ENCODE measurements at places on chromosomes 2 and 18.

GRCh38 chr18:12377556-12378197 is 650 bp upstream of the AFG3L2 start:
- DNase-seq, result no peak

DNA sequence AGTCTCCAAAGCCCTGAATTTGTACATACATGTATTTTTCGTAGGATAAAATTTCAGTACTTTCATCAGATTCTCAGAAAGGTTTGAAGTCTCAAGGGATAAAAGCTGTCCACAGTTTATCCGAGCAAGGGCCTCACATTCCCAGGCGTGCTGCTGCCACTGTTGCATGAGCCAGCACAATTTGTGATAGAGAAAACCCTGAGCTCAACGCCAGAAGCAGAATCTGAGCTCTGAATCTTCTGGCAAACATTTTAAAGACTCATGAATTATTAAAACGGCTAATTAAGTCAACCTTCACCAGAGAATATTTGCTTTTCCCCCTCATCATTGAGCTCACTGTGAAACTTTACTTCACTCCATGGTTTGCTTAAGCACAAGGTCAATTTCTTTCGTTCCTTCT is 38.5 kb upstream of the STPG4 start:
- DNase-seq, result no peak

DNA sequence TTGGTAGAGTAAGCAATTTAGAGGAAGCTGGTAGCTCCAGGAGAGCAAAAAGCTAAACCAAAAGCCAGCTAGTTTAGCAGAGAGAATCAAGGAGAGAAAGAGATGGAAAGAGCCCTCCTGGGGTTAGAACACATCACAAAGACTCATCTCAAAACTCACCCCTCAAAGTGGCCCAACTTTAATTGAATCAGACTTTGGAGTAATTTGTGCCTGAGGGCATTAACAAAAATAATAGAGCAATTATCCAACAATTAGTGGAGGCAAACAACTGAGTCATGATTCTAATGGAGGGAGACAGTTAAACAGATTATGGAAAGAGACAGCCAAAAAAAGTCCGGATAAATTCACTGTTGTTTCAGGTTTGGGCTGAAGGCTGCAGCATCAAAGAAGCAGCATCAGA is 417.4 kb downstream of the KCNJ3 start:
- DNase-seq, result no peak

DNA sequence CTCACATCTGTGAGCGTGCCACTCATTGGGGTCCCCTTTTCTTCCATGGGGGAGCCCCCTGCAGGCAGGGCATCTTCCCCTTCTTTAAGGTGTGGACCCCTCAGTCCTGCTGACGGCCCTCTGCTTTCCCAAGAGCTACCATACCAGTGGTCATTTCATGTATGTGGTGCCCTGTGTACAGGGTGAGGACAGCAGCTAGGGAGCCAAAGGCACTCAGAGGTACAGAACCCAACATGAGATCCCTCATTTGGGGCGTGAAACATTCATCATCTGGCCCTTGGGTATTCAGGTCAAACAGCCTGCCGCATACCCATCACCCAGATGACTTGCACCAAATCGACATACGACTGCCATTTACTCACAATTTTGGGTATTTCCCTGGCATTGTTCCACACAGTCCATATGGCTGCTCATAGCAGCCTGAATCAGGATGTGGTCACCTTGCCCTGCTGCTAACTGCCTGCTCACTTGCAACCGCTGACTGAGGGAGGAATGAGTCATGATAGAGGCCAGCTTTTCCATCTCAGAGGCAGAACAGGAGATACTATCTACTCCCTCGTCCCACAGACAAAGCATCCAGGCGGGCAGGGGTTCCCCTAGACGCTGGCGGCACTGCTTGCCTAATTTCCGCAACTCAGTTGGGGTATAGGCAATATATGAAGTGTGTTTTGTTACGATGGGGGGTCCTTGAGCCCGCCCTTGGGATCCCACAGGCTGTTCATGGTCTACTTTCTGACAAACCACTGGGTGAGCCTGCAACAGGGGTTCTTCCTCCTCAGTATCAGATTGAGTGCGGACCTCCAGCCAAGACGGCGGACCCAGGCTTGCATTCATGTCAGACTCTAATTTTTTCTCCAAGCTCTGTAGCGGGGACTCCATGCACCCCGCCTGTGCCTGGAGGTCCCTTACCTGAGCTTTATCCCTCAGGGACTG is 228.6 kb downstream of the SATB2 start:
- no peak for DNase-seq

DNA sequence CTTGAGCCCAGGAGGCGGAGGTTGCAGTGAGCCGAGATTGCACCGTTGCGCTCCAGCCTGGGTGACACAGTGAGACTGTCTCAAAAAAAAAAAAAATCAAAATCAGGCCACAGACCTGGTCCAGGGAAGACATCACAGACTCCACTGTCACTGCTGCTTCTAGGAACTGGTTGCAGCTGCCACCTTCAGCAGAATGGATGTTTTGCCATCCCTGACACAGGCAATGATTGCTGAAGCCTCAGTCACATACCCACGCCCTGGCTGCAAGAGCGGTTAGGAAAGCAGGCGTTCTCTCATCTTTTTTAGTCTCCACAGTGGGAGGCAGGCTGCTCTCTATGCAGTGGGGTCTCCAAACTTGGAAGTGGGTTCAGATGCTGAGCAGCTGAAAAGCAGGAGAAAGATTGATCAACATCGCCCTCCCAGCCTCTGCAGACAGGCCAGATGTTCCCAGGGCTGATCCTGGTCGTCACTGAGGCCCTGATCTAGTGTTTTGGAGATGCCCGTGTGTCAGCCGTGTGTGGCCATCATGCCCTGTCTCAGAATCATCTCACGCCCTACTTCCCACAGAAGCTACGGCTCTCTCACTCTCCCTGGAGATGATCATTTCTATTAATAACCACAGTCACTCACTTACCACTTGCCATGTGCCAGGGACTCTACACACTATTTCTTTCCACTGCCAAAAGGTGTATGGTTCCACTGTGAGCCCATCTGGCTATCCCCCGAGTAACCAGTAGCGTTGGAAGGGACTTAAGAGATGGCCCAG is 91.8 kb downstream of the PLB1 start:
- DNase-seq, result no peak

- DNase-seq, result no peak
Observed at GRCh38 chr2:10382354-10383061, 65.6 kb downstream of the ODC1 start.

DNA sequence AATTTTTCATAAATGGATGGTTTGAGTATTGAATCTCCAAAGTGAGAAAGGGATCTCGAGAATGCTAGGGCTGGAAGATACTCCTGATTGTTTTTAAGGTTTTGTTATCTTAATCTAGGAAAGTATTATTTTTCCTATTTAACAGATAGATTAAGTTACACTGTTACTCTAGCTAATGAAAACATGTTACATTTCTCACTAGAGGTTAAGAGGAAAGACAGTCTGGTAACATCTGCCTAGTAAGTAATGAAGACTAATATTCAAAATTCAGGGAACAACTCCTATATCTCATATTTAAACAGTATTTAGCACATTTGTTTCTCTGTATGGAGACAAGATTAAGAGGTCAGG is 2.0 kb downstream of the GALNT3 start:
- DNase-seq, result no peak

- no peak for DNase-seq
Observed at GRCh38 chr2:26900831-26901321, 52.9 kb downstream of the DPYSL5 start.

- DNase-seq, result no peak
Observed at GRCh38 chr2:169300636-169301530, 61.5 kb downstream of the LRP2 start.

DNA sequence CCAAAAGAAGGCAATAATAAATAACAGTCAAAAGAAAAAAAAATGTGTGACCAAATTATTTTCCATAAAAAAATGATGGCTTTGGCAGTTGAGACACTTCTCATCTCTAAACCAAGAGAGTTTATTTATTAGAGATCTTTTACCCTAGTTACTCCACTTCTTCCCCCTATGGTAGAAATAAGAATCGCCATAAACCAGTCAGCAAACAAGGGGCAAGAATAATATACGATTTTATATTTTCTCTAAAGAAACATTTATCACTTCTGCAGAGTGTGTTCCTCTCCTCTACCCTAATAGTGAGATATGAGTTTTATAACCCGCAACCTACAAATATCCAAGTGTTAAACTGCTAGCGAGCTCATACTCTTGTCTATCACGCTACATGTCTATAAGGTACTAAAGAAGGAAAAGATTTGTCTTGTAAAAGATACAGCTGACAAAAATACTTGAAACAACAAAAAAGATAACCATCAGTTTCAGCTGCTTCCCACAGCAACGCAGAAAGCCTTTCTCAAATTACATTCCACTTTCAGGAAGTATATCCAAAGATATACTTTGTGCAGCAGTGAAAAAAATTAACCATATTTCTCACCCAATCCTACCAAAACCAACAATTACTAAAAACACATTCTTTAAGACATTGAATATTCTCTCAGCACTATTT is 2.3 kb downstream of the RNF103 start:
- DNase-seq, result no peak

- no peak for DNase-seq
Observed at GRCh38 chr2:41622301-41622700, 425.5 kb upstream of the PKDCC start.

DNA sequence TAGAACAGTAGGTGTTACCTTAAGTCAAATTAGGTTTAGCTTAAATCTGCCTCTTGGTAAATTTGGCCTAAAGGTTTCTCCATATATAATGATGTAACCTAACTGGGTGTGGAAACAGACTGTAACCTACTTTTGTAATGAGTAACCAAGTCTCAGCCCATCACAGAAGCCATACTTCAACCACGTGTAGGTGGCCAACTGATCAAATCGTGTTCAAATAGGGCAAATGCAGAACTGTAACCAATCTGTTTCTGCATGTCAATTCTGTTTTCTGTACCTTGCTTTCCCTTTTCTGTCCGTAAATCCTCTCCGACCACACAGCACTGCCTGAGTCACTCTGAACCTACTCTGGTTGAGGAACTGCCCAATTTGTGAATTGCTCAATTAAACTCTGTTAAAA is 34.0 kb upstream of the PLA2R1 start:
- DNase-seq, result no peak

DNA sequence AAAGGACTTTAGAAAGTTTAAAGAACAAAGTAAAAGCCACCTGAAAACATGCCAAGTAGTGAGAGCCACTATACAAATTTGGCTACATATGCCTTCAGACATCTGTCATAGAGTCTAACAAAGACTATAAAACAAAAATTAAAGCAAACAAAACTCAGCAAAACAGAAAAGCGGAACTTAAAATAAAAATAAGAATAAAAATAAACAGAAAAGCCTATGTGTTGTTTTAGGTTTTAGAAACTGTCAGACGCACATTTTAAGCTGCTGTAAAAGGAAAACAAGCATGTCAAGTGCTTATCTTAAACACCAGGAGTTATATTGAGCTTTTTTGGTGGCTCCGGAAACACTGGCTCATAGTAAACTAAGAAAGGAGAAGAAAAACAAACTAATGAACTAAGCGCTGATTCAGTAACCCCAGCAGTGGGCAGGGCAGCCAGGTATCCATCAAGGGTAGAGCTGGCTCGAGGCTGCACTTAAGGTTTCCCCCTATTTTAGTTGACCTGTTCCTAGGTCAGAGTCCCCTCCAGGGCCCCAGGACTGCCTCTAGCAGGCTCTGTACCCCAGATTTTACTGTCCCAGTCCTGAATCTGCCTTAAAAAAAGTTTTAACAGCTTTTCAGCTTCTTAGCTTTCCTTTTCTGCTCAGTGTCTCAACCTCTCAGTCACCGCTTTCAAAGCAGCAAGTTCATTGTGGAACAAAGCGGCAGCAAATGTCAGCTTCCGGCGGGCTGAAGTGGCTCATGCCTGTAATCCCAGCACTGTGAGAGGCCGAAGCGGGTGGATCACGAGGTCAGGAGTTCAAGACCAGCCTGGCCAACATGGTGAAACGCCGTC is 15.4 kb upstream of the RMC1 start:
- no peak for DNase-seq

- DNase-seq, result no peak
Observed at GRCh38 chr2:222434204-222434603, 9.9 kb downstream of the SGPP2 start.

DNA sequence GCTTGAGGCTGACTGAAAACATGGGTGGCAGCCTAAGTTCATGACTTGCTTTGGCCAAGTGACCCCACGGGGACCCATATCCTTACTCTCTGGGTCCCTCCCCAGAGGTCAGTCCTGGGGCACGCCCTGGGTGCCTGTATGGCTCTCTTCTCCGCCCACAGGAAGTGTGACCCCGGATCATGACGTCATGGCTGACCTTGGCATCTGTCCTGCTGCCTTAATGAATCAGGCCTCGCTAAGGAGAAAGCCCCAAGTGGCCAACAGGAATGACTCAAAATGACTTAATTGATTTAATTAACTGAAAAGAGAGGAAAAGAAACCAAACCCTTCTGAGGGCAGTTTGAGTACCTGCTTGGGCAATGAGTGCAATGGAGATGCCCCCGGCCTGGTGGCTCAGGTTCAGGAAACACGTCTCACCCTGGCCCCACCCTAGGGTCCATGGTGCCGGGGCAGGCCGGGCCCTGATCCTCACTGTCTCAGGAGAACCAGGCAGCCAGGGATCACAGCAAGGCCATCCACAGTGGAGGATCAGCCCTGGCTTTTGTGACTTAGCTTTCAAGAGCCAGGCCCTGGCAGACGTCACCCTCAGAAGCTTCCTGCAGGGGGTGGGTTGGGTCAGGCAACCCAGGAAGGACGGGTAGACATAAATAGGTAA is 112.0 kb downstream of the CYP26B1 start:
- DNase-seq, result no peak

All from stimulated activated CD8-positive, alpha-beta memory T cell treated with anti-CD3 and anti-CD28 coated beads, Interleukin-15, amount 100 ng/mL, for 24 hours (primary cell).